ENCODE measurements at places on chromosomes 5 and 9. TPM values are rescaled to one million over a fixed set of nuclear protein-coding genes. Genes with fewer than 3 reads are reported as not detected.

GRCh38 chr5:137858223-137858916, 9.3 kb upstream of the MYOT start:
- H3K27ac ChIP-seq = no peak overlapping the region
- H3K27me3 ChIP-seq = no peaks in the 10 kb centered on the region
- no peaks in the 10 kb centered on the region for H3K36me3 ChIP-seq
- H3K4me3 ChIP-seq = peak overlapping the region; percentile 24
- DNase-seq = no peak

DNA sequence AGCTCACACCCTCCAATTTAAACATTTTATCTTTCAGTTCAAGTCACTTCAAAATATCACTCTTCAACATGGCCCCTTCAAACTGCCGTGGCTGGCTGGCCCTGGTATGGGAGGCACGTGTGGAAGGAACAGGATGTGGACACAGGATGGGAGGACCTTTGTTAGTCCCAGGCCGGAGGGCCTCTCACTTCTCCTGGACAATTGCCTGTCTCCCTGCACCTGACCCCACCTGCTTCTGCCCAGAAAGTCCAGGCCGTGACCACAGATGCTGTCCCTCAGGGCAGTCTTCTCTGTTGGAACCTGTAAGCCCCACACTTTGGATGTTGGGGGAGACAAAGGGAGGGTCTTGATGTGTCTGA, 19.4 kb downstream of the AMBP start:
- H3K36me3 ChIP-seq = no peaks in the 10 kb centered on the region
- no peaks in the 10 kb centered on the region for H3K27me3 ChIP-seq
- no peak overlapping the region for H3K4me3 ChIP-seq
- no peak for DNase-seq
- H3K27ac ChIP-seq = no peak overlapping the region
- H3K4me1 ChIP-seq = no peaks in the 10 kb centered on the region

RNF224 gene
- polyA plus RNA-seq = not detected

DNA sequence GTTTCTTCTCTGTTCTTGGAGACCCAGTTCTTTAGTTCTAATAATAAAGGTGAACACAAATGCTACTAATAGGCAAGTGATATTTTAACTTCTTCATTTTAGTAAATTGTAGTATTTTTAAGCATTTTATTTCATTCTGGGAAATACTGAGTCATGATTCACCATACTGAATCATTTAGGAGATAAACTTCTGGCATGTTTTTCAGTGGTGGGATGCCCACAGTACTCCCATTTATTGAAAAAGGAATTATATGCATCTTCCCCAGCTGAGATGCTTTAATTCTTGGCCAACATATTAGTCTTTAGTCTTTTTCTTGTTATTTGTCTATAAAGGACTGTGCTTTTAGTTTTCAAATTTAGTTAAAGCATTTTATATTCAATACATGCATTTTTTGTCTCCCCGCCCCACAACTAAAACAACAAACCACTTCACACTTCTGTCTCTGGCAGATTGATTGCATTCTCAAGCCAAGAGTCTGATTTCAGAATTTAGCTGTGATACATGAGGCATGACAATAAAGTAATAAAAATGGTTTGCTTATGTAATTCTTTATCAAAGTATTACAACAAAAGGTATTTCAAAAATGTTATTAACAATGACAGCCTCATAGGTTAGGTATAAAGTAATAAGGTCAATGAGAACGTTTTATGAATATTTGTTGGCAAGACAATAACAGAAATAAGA, 125.2 kb upstream of the CDH18 start:
- H3K36me3 ChIP-seq = no peaks in the 10 kb centered on the region
- H3K4me3 ChIP-seq = no peak overlapping the region
- no peak for DNase-seq
- H3K27ac ChIP-seq = no peak overlapping the region

CDH9 gene
- polyA plus RNA-seq = not detected

OLFML2A gene
- polyA plus RNA-seq = 1.1 TPM

DNA sequence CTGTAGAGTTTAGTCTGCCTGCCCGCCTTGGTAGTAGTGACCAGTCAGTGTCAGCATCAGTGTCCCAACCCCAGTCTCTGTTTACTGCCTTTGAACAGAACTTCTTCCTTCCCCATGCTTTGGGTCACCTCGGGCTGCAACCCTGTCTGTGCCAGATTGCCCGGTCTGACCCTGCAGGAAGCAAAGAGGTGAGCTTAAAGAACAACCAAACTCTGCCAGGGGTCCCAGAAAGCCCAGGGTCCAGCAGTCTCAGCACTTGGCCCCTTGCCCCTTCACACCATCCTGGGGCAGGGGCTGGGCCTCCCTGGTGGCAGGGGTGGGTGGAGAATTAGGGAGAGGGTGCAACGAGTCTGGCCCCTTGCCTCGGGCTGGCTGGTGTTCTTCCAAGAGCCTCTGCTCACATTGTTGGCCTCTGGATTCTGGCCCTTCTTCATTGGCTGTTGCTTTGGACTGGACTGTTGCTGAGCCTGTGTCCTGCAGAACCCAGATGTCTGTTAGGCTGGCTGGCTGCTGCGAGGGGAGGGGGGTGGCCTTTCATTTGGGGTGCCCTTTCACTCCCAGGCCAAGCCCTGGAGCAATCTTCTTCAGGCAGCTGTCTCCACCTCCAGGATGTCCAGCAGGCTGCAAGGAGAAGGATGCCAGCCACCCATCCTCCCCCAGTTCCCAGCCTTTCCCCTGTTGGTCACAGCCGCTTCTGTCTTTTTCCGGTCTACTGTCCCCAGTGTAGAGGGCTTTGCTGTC, 51.2 kb downstream of the SAR1B start:
- peaks cover 5% of the 10 kb centered on the region for H3K4me1 ChIP-seq
- H3K36me3 ChIP-seq = peaks cover 4% of the 10 kb centered on the region
- no peak overlapping the region for H3K27ac ChIP-seq
- no peak for DNase-seq
- H3K4me3 ChIP-seq = no peak overlapping the region

- no peaks in the 10 kb centered on the region for H3K36me3 ChIP-seq
- no peaks in the 10 kb centered on the region for H3K27me3 ChIP-seq
- no peak overlapping the region for H3K4me3 ChIP-seq
Measured at GRCh38 chr9:13616491-13617035, 337.1 kb upstream of the MPDZ start.

SETX gene
- 19.7 TPM for polyA plus RNA-seq

GRCh38 chr9:104301755-104302154, 202.3 kb upstream of the OR13F1 start:
- no peak overlapping the region for H3K4me3 ChIP-seq
- H3K27me3 ChIP-seq = no peaks in the 10 kb centered on the region
- H3K36me3 ChIP-seq = no peaks in the 10 kb centered on the region
- no peak for DNase-seq

NEUROG1 gene
- polyA plus RNA-seq = not detected

GRCh38 chr9:88198341-88198807, 60.1 kb upstream of the SPATA31C2 start:
- peaks cover 30% of the 10 kb centered on the region for H3K4me1 ChIP-seq
- DNase-seq = no peak
- H3K27me3 ChIP-seq = no peaks in the 10 kb centered on the region

DNA sequence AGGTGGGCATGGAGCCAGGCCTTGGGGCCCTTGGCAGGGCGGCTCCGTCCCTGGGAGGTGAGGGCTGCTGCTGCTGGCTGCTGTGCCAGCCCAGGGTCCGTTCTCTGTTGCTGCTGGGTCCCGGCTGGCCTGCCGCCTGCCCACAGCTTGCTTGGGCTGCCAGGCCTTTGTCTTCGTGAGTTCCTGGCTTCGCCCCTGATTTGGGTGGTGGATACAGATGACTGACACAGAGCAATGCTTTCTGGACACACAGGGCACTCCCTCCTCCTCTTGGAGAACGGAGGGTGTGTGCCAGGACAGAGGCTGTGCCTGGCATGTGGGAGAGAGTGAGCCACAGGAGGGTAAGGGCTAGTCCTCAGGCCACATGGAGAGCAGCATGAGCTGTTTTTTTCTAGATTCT, 166.1 kb downstream of the MACROH2A1 start:
- H3K27ac ChIP-seq = no peak overlapping the region
- no peaks in the 10 kb centered on the region for H3K36me3 ChIP-seq
- H3K4me3 ChIP-seq = no peak overlapping the region
- peaks cover 7% of the 10 kb centered on the region for H3K4me1 ChIP-seq
- DNase-seq = no peak
- H3K27me3 ChIP-seq = no peaks in the 10 kb centered on the region
